ENCODE measurements at places on chromosomes 2 and 18.

GRCh38 chr18:44495151-44495550 lies 185.5 kb upstream of the SETBP1 start:
- no peak for DNase-seq

DNA sequence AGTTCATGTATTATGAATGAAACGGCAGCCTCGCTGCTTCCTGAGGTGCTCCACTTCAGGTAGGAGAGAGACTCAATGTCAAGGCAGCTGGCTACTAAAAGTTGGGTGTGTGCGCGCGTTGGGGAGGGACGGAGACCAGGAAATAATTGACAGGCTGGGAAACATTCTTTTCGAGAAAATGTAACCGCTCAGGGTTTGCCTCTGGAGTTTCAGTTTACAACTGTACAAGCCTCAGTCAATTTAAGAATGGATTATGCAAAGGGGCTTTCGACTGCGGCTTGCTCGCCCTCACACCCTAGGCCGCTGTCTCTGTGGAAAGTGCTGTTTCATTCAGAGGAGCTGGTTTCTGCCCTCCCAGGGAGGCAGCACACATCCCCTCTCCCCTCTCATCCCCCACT lies 4.4 kb upstream of the SPRED2 start:
- DNase-seq: no peak

GRCh38 chr2:118225666-118226065 lies 137.4 kb downstream of the INSIG2 start:
- no peak for DNase-seq

DNA sequence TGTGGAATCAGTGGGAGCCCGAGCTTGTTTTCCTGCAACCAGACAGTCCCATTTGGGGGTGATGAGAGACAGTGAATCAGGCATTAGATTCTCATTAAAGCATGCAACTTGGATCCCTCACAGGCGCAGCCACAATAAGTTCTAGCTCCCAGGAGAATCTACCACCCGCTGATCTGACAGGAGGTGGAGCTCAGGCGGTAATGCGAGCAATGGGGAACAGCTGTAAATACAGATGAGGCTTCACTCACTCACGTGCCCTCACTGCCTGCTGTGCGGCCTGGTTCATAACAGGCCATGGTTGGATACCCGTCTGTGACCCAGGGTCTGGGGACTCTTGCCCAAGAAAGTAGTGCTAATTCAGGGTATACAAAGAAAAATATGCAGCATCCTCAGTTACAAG lies 144.8 kb upstream of the RGPD4 start:
- DNase-seq: no peak

DNA sequence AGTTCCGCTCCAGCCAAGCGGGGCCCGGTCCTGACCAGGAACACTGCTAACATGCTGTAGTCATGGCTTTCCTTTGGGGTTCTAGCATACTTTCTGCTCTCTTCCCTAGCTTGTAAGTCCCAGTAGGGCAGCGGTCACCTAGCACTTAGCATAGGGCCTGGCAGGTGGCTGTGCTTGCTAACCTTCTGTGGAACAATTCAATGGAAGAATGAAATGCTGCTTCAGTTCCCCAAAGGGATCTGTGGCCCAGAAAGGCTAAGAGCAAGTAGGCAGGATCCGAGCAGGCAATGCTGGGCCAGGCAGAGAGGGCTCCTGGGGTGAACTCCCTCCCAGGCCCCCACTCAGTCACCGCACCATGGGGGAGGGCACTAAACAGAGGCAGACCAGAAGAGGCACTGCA lies 266.8 kb downstream of the CELF4 start:
- DNase-seq: no peak

DNA sequence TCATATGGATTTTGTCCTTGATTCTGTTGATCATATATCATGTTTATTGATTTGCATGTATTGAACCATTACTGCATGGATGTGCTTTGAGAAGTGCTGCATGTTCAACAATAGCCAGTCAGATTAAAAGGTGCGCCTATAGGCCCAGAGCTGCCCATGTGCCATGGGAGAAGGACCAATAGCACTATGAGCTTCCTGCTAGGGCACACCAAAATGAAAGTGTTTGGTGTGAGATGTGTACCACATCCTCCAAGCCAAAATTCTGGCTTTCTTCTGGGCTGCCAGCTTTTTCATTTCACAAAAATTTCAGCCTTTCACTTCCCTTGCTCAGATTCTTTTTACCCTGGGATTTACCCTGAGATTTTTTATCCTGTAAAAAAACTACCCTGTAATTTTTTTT lies 34.8 kb upstream of the MMADHC start:
- DNase-seq: no peak

DNA sequence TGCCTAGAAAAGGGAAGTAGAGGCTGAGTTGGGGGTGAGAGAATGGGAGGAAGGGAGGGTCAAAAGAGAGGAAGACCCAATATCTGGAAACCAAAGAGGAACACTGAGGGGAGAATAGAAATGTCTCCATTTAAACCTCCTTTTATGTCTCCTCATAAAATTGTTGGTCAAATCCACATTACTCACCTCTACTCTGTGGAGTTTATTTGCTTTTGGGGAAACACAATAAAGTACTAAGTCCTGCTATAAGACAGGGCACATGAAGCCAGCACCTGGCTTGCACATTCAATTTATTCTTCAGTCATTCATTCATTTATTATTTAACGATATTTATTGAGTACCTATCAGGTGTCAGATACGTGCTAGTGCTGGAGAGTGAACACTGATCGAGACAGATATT lies 60.3 kb upstream of the NFE2L2 start:
- DNase-seq: no peak

- no peak for DNase-seq
Measured at GRCh38 chr2:237269138-237269875, 144.7 kb downstream of the COL6A3 start.

DNA sequence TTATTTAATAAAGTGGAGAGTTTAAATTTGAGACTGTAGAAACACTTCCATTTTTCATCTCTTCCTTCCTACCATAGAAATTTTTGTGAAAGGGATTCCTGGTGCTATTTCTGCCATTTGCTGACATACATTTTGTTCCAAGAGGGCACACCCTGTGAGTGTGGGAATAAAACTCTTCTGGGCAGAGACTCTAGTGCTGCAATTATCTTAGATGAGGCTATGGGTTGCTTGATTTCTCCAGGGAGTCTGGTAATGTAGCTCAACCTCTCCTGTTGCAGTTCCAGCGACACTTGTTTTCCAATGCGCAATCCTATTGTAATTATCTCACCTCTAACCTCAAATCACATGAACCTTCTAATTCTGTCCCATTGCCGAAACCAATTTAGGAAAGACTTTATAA lies 60.1 kb upstream of the ZSWIM2 start:
- no peak for DNase-seq

All from HepG2 (cell line).